ENCODE measurements at places on chromosomes 16 and 17.

DNA sequence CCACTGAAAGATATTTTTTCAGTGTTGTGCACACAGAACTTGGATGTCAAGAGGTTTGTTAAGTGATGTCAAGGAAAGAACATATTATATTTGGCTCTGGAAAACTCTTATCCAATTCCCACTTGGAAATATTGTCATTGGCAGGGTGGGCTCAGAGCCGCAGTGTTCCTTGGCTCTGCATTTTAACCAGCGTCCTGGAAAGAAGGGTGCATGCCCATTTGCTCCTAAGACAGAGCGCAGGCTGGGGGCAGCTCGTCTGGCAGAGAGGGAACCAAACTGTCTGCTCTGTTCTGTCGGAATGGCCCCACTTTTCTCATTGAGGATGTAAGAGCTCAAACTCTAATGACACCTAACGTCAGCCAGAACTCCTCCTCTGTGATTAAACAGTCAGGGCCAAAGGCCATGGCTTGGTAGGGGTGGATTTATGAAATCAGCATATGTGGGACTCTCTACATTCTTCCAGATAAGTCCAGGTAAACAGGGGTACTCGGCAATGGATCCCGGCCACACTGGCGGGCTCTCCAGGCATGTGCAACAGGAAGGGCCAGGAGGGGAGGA is 18.0 kb downstream of the SLC47A1 start:
- no peak for DNase-seq

DNA sequence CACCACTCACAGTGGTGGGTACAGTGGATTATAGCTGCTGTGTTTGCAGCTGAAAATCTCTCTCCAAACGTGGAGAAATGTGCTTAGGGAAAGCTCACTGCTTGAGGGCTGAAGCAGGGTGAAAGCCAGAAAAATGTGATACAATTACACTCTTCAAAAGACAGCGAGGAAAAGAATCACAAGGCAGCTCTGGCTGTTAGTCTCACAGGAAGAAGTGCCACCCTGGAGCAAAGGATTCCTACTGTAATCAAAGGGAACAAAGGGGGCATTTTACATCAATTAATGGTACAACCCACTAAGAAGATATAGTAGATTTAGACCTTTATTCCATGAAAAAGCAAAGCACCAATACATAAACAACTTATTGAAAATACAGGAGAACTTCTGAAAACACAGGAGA is 48.1 kb upstream of the IRX5 start:
- DNase-seq: no peak

DNA sequence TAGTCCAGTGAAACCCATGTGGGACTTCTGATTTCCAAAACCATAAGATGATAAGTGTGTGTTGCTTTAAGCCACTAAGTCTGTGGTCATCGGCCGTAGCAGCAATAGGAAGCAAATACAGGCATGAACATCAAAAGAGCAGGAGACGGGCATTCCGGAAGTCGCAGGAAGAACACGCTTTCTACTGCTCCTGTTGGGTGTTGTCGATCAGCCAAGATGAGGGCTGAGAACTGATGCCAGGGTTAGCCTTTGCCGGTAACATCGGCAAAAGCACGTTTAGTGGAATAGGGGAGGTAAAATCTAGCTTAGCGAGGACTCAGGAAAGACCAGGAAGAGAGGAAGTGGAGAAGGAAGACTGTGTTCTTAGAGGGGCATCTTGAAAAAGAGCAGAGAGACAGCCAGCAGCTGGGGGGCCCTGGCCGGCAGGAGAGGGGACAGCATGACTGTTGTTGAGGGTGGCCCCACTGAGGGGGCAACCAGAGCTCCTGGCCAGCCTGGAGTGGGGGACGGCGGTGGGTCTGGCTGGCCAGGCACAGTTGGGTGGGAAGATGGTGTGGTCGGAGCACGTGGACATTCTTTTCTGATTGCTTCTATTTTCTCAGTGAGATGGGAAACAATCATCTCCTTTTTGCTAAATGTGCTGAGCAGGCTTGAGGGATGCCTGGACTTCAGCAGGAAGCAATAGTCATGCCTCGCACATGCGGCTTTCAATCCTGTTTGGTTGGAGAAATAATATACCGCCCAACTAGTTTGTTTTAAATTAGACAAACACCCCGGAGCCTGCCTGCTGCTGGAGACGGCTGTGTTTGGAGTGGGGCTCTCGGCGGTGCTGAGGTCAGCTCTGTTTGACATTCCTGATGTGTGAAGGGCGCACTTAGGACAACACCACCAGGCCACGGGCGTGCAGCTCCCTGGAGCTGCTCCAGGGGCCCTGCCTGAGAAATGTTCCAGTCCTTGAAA is 109.9 kb downstream of the METRNL start:
- no peak for DNase-seq

DNA sequence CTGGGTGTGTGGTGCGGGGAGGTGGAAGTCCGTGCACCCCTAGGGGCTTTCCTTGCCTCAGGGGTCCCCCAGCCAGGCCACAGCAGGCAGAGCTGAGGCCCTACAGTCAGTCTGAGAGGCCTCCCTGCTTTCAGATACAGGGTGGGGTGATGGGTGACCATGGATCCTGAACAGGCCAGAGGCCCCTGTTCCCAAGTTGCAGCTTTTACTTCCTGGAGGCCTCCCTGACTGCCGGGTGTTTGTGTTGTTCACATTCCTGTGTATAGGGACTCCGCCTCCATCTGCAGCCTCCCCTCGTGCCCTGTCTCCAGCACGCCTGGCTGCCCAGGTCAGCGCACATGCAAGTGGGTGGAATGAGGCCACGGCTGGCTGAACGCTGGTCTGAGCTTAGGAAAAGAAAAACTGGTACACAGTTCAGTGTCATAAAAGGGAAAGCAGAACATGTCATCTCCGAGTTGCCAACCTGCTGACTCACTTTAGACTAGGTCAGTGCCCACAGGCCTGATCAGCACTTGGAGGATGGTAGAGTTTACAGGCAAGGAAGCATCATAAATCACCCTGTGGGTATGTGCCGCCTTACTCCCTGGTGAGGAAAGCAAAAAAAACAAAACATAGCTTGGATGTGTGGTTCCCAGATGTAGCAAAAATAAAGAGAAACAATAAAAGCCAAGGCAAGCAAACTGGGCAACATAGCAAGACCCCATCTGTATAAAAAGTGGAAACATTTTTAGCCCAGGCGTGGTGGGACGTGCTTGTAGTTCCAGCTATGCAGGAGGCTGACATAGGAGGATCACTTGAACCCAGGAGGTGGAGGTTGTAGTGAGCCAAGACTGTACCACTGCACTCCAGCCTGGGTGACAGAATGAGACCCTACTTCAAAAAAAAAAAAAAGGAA is 6.2 kb upstream of the SLC7A6 start:
- peak; percentile 65 for DNase-seq

- no peak for DNase-seq
Measured at GRCh38 chr17:4472286-4472685, 26.4 kb upstream of the SPNS2 start.

- DNase-seq: no peak
Measured at GRCh38 chr16:30721606-30722005, 22.6 kb downstream of the SRCAP start.

DNA sequence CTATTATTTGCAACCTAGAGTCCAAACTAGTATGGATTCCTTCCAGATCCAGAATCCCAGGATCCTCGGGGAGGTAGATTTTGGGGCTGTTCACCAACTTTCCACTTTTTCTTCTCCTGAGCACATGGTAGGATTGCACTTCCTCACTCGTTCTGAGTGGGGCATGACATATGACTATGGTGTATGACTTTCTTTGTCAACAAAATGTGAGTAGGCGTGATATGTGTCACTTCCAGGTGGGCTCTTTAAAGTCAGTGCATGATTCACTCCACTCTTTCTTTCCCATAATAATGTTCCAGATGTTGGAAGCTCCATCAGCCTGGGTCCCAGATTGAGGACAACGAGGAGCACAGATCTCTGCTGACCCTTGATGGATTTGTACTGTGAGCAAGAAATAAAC is 21.5 kb downstream of the IRX5 start:
- DNase-seq: no peak

- no peak for DNase-seq
Measured at GRCh38 chr16:87368029-87368770, 15.4 kb downstream of the FBXO31 start.

DNA sequence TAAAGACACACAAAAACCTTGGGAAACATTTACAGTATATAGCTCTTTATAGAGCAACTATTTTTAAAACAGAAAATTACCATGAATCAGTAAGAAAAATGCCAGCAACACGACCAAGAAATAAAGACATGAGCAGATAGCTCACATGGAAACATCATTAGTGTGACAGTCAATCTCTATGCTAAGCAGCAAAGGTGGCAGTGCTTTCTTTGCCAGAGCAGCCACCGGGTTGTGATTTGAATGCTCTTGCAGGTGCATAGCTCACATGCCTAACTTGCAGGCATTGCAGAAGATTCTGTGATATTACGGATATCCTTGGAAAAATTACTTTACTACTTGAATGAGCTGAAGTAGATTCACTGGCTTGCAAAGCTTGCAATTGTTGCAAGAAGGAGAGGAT is 652.9 kb upstream of the C16orf82 start:
- no peak for DNase-seq

GRCh38 chr17:30041551-30041950 is 75.1 kb upstream of the NSRP1 start:
- no peak for DNase-seq

- DNase-seq: no peak
Measured at GRCh38 chr17:60630352-60630751, 30.4 kb downstream of the PPM1D start.

All from A549 (cell line).